ENCODE measurements at places on chromosomes 2 and 18.

DNA sequence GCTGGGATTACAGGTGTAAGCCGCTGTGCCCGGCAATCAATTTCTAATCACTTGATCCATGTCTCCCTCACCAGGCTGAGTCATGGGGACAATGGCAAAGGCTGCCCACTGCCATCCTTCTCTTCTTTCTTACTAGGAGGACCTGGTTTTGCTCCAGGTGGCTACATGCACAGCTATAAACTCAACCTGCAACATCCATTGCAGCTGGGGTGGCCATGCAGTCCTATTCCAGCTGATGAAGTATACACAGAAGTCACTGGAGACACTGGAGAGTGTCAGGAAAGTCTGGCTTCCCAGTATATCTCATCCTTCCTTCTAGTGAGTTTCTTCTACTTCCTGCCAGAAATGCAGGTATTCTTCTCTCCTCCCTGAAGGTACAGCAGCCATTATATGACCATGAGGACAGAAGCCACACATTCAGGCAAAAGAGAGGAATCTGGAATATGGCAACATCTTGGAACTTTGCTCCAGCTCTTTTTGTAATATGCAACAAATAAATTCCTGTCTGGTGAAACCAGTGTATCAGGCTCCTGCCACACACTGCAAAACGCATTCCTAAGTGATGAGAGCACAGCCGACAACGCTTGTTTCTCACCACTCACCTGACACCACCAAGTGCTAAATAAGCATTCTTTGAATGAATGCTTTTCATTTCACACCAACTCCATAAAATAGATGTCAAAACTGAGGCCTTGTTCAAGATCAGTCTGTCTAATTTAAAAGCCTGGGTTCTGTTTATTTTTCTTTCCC lies 32.3 kb downstream of the SCTR start:
- DNase-seq = no peak

DNA sequence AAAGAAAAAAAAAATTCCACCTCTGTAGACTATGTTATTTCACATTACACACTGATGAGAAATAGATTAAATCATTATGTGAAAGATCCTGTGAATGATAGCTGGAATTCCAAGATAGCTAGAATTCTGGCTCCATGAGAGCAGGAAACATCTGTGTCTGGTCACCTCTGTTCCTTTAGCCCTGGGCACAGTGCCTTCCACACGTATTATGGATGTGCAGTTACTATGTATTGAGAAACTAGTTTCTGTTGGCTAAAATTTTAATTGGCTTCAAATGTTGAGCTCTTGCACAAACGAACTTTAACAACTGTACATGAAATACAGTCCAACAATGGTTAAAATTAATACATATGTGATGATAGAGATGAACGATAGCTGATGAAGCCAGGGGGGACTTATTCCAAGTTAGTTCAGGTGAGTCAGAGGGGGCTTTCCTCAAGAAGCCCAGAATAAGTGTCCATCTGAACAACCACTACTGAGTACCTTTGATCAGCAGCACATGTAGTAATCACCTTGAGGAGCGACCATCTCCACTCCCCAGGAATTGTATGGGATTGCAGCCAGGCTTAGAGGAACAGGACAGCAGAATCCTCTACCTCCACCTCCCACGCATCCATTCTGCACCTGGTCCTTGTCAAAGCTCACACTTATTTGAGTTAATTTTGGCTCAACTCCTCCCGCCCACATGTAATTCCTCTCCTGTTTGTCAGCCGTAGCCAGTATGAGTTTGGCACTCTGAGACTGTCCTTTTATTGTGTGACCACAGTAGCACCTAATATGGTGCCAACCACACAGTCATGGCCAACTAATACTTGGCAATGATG lies 68.6 kb downstream of the NABP1 start:
- DNase-seq = no peak

DNA sequence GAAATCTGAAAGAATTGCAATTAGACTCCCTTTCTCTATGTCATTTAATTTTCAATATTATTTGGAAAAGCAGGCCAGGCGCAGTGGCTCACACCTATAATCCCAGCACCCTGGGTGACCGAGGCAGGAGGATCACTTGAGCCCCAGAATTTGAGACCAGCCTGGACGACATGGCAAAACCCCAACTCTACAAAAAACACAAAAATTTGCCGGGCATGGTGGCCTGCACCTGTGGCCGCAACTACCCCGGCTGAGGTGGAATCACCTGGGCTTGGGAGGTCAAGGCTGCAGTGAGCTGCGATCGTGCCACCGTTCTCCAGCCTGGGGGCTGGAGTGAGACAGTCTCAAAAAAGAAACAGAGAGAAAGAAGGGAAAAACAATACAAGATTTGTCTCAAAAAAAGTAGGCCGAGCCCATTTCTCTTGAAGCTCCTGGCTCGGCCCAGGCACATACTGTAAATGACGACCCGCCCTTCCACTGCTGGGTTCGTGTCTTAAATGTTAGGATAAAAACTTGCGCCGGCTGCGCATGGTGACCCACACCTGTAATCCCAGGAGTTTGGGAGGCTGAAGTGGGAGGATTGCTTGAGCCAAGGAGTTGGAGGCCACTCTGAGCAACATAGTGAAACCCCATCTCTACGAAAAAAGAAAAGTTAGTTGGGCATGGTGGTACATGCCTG lies 31.1 kb upstream of the GPC1 start:
- DNase-seq = no peak

DNA sequence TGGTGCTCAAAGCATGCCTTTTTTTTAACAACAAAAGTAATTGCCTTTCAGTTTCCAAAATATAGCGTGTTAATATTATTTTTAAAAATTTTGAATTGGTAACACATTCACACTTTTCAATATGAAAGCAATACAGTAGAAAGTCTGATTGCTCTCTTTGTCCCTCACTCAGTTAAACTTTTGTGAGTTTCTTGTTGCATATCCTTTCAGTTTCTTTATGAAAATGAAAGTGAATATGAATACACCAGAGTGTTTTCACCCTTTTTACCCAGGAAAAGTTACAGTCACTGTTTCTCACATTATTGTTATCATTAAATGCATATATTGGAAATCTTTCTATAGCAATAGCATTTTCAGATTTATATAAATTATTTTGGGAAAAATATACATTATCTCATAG lies 377.4 kb upstream of the CRIM1 start:
- no peak for DNase-seq

- no peak for DNase-seq
Measured at GRCh38 chr2:69164061-69164778, 151.2 kb downstream of the ANTXR1 start.

GRCh38 chr2:54477896-54478295 lies 21.8 kb downstream of the SPTBN1 start:
- DNase-seq = no peak

DNA sequence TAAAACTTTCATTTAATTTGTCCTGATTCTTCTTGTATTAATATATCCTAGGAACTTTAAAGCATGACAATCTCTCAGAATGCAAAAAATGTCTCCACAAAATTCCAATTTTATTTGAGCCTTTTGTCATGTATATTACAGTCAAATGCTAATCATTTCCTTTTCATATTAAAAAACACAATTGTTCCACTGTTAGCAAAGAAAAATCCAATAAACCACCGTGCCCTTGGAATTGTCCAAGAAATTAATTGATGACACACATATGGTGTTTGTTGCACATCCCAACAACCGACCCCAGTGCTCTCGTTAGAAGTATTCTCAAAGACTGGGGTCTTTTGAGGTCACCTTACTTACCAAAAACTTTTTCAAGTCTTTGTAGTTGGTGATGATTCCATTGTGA lies 28.1 kb downstream of the GFPT1 start:
- DNase-seq = no peak

GRCh38 chr2:65349863-65350262 lies 82.5 kb downstream of the SPRED2 start:
- DNase-seq = peak; percentile 27

DNA sequence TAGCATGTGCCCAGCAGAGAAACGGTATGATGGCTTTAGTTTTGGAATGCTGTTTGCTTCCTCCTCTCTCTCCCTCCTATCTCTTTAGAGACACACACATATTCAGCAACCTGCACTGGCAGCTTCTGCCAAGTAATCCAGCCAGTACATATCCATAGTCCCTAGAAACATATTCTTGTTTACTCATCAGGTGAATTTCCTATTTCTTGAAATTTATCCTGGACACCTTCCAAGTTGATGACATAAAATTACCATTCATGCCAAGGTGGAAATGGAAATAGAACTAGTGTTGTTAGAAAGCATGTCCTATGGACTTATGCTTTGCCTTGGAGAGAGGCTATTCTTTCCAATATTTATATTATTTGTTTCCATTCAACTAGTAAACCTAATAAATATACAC lies 50.9 kb upstream of the RGPD4 start:
- DNase-seq = no peak

- no peak for DNase-seq
Measured at GRCh38 chr2:102834523-102835273, 72.9 kb downstream of the TMEM182 start.

- no peak for DNase-seq
Measured at GRCh38 chr2:32901313-32901712, 45.4 kb upstream of the LTBP1 start.

GRCh38 chr2:237451643-237452469 lies 35.2 kb upstream of the MLPH start:
- peak; percentile 37 for DNase-seq

GRCh38 chr2:99857867-99858444 lies 284.4 kb downstream of the AFF3 start:
- no peak for DNase-seq
